ENCODE measurements at places on chromosomes 2 and 18.

DNA sequence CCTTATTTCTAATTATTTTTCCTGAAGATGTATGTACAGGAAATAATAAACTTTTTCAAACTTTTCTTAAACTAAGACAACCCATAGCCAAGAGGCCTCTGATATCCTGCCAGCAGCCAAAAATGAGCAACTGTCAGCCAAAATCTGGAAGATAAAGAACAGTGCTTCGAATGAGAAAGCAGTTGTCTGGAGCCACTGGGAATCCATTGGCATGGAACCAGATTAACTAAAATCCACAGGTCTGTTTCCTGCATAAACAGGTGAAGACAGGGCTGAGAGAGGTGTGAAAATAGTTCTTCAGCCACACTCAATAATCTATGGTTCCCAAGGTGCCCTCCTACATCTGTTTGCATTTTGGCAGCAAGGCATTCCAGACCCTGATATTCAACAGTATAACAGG, 1076.7 kb upstream of the PIK3C3 start:
- no peak for DNase-seq

GRCh38 chr2:202122163-202122540, 49.1 kb downstream of the KIAA2012 start:
- no peak for DNase-seq

- no peak for DNase-seq
These were observed 958.8 kb upstream of the NRXN1 start for GRCh38 chr2:51990684-51991083.

DNA sequence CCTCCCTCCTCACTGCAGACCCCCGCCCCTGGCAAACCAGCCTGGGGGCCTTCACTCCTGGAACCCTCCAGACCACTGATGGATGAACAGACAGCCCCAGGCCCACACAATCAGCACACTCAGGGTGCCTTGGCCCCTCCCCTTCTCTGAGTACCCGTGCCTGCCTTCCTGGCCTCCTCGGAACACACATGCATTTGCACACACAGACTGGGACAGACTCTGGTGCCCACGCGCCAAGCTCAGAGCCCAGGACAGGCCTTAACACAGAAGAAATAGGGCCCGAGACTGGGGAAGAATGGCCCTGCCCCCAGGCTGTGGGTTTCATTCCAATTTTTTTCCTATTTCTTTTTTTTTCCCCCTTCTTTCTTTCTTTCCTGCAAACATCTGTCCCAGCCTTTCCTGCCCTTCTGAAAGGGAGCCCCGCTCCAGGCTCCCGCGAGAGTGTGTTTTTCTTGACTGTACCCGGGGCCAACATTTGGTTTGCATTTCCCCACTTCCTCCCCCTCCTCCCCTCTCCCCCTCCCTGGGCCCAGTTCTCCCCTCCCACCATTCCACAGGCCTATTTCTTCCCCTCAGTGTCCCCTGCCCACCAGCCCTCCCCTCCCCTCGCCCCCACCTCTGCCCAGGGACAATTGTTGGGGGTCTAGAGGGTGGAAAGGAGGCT, 618 bp upstream of the TNS1 start:
- DNase-seq: no peak

- no peak for DNase-seq
These were observed 33.5 kb upstream of the ATG16L1 start for GRCh38 chr2:233217892-233218377.

GRCh38 chr18:5237083-5237722, 40.1 kb upstream of the AKAIN1 start:
- DNase-seq: no peak

DNA sequence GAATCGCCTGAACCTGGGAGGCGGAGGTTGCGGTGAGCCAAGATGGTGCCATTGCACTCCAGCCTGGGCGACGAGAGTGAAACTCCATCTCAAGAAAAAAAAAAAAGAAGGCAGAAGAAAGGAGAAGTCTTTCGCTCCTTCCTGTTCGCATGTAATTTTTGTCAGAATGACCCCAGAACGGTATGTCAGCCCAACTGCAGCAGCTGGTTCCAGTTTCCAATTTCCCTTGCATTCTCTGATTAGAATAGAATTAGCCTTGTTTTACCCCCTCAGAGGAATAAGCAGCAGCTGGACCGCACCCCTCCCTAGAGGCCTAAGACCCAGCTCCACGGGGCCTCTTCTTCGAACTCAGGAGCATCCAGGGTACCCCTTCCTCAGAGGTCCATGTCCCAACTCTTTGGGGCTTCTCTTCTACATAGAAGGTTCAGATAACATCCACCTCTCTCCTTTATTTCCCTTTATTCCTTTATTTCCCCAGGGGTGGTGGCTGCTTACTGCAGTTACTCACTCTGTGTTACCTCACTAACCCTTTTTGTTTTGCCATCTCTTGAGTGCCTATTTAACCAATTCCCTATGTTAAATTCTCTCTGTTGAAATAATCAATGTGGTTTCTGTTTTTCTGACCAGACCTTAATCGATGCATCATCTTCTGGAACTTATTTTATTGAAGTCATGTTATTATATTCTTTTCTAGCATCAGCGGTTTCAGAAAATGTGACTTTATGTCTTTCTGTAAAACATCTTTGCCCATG, 7.2 kb upstream of the PUM2 start:
- DNase-seq: no peak

DNA sequence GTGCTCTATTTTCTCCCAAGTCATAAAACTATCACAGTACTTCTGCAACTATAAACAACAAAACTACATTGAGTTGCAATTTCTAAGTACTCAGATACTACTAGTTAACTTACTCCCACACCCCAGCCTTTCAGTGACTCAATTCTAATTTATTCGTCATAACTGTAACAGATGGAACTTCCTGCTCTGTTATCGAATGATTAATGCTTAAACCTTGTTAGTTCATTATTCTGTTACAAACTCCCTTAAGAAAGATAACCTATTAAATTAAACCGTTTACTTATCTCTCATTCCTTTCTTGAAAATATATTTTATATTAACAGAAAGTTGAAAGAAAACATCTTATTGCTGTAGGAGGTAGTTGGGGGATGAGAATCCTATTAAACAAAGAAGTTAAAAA, 17.0 kb downstream of the TNFAIP6 start:
- no peak for DNase-seq

GRCh38 chr18:46387441-46388131, 269.4 kb downstream of the LOXHD1 start:
- no peak for DNase-seq

DNA sequence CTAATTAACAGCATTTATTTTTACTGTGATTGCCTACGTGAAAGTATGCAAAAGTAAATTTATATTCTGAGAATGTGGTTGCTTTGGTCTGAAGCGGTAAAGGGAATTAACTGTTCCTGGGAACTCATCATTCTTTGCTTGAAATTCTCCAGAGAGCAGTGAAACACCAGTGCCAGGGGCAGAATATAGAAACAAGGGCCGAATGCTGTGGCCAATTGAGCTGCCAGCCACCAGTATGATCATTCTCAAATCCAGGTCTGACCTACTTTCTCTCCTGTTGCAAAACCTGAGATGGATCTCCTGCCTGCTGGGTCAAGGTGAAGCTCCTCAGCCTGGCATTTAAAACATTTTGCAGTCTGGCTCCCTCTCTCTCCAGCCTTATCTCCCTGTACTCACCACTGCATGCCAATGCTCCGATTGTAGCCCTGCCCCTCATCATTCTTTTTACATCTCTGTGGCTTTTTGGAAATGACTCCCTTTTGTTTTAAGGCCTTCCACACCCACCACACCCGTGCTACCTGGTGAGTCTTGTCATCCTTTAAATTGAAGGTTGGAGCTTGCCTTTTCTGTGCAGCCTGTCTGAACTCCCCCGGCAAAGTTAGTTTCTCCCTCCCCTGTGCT, 94.5 kb upstream of the TMEM178A start:
- DNase-seq: no peak

- no peak for DNase-seq
These were observed 29.2 kb upstream of the MSH2 start for GRCh38 chr2:47373747-47374146.

GRCh38 chr2:26564121-26564644, 77.0 kb downstream of the CIB4 start:
- DNase-seq: no peak

DNA sequence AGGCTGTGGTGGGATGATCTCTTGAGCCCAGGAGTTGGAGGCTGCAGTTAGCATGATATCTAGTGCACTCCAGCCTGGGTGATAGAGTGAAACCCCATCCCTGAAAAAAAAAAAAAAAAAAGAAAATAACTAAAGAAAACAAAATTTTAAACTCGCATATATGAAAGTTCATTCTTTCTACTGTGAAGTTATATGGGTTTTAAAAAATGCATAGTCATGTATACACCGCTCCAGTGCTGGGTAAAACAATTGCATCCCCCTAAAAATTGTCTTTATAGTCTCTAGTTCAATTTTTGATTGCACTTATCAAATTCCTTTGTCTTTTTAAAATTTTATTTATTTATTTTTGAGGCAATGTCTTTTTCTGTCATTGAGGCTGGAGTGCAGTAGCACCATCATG, 65.0 kb upstream of the ACYP2 start:
- no peak for DNase-seq

DNA sequence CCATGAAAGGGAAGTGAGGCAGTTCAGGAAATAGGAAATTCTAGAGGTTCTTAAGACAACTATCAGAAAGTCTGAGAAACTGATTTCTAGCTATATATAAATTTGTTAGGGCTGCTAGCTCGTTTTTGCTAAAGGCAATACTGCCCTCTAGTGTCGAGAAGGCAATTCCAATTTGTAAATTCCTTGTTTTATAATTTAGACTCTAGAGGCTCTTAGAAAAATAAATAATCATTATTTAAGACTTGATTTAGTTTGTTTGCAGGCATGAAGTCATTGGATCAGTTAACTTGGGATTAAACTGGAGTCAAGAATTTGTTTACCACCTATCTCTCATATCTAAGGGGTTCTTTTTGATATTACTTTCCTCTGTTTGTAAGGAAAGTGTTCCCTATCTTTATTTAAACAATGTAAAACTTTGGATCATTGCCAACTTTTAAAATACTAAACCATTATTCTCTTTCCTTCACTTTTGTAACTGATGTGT, 66.2 kb downstream of the ACVR2A start:
- peak; percentile 13 for DNase-seq

- no peak for DNase-seq
These were observed 72.4 kb upstream of the ATP5MC3 start for GRCh38 chr2:175253871-175254270.

DNA sequence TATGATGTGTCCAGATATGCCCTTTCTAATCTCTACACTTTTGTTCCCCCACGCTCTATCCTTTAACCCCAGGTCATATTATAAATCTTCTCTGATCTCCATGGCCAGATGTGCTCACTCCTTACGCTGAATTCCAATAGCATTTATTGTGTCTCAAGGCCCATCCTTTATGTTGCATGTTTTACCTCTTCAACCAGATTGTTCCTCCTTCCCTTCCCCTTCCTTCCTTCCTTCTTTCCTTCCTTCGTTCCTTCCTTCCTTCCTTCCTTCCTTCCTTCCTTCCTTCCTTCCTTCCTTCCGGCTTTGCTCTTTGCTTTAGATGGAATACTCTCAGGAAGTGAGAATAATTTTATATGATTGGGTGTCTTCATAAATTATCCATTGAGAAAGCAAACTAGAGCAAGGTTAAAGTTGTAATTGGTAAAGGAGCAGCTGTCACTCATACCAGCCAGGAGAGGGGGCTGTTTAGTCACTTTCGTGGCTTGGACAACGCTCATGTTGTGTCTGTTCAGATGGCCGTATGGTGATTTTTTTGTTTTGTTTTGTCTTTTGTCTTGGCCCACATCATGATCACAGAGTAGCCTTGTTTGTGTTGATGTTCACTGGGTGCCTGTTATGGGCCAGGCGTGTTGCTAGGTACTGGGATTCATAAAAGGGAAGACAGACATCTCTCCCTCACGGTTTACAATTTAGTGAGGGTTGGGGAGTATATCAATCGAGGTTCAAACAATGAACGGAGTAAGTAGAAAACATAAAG, 68.0 kb downstream of the DAW1 start:
- peak; percentile 14 for DNase-seq

DNA sequence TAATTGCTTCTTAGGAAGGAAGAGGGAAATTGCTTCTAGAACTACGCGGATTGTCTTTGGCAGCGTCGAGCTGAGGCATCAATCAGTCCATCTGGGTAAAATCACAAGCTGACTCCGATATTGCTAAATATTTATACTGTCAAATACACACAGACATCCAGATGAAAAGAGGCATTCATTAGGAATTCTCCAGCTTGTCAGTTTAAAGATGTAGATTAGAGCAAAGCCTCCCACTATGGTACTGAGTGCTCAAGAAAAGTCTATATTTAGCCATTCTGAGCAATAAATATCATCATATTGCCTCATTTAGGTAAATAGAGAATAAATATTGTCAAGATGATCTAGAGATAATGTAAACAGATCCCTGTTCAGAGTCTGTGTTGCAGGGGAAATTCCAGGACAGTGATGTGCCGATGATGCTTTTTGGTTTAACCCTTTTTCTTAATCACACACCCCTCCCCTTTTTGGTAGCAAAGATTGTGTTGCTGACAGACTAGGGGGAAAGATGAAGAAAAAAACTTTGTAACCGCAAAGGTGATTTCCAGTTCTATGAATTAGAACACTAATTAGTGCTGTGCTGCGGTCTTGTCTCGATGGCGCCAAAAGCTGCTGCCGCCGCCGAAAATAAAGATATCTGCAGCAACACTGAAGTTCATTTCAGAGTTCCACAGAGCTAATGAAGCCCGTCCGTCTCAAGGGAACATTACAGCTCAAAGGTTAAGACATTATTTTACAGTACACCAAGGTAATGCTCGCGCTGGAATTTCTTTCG, 171.8 kb downstream of the PTGR3 start:
- DNase-seq: no peak

- no peak for DNase-seq
These were observed 39.2 kb downstream of the CRIM1 start for GRCh38 chr2:36394804-36395203.

- DNase-seq: no peak
These were observed 85.1 kb downstream of the DYNC1I2 start for GRCh38 chr2:171772373-171772772.

DNA sequence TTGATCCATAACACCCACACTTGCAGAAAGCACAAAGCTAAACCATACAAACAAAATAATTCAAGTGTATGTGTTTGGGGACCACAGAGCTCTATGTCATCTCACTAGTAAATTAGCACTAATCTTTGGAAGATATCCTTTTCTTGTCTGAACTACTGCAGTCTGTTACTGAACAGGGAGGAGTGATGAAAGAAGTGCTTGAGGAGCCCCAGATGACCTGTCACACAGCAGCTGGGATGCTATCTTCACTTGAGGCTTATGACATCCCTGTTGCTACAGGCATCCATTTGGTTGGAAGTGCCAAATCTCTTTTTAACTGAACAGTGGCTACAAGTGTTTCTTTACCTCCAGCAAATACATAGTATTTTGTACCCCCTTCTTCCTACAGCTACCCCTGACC, 386.3 kb upstream of the CHAC2 start:
- no peak for DNase-seq

GRCh38 chr2:65922030-65922429, 489.6 kb upstream of the SPRED2 start:
- DNase-seq: no peak

All from occipital lobe (tissue), 3 donors.